ENCODE measurements at places on chromosomes 6 and 20.

DNA sequence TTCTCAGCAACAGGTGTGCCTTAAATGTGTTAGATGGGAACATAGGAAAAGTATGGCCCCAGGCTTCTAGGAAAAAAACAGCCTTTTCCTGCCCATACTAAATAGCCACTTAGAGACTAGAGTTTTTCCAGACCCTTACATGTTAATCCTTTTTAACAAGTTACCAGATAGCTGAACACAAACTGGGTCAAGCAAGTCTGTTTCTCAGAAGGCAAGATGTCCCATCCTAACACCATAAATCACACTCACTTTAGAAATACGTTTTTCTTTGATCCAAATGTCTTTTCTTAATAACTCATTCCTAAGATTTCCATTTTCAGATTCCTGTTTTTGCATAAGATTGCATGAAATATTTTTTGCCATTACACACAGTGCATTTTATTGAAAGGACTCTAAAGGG is 241.3 kb downstream of the KCNQ5 start:
- DNase-seq = no peak

DNA sequence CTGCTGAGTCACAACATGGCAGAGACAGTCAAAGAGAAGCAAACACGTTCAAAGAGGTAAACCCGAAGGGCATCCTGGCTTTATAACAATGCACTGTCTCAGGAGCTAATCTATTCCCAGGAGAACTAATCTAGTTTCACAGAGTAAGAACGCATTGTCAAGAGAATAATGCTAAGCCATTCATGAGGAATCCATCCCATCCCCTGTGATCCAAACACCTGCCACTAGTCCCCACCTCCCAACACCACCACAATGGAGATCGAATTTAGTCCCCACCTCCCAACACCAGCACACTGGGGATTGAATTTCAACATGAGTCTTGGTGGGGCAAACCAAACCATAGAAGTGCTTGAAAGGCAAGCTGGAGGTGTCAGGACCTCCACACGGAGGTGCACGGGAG is 231.5 kb upstream of the ID4 start:
- peak; percentile 24 for DNase-seq

- DNase-seq = no peak
Observed at GRCh38 chr6:21827425-21828202, 234.1 kb downstream of the SOX4 start.

GRCh38 chr6:41103847-41104246 is 31.1 kb downstream of the NFYA start:
- DNase-seq = no peak

DNA sequence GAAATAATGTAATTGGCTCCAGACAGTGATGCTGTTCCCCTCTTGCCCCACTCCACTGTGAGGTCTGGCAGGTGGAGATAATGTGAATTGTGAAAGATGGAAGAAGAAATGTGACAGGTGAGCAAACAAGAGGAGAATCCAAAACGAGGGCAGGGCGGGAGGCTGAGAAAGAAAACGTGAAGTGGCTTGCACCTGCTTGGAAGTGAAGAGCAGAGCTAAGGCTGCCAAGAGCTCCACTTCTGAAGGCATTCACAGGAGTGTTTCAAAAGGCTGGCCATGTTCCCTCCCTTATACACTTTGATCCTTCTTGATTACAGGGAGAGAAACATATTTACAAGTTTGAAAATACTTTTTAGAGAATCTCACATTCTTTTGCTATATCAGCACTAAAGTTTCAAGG is 359.4 kb downstream of the EPHA7 start:
- DNase-seq = peak; percentile 55

GRCh38 chr6:150450918-150451317 is 82.1 kb downstream of the IYD start:
- no peak for DNase-seq

GRCh38 chr6:3244003-3244831 is 14.5 kb upstream of the PSMG4 start:
- no peak for DNase-seq
